ENCODE measurements at places on chromosomes 4 and X.

GRCh38 chrX:68732906-68733493 is 85.5 kb downstream of the STARD8 start:
- peak; percentile 80 for DNase-seq

GRCh38 chr4:168309781-168310180 is 8.8 kb downstream of the DDX60 start:
- DNase-seq, result peak; percentile 56

- no peak for DNase-seq
Measured at GRCh38 chrX:116694046-116694445, 231.3 kb upstream of the CT83 start.

GRCh38 chrX:124863303-124863702 is 456.4 kb upstream of the TEX13C start:
- DNase-seq, result peak; percentile 14

DNA sequence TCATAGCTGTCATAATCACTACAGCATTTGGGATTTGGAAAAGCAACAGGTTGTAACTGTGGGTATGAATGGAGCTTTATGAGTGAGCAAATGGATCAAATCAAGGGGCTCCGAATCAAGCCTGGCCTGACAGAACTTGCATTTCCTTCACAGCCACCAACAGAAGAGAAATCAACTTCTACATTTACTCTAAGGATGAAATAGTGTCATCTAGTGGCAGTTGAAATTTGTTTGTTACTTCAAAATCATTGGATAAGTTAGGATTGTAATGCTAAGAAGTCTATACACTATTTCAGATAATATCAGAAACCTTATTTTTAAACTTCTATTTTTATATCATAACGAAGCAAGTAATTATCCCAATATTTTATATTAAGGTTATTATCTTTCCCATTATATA is 10.7 kb upstream of the WDR17 start:
- DNase-seq, result peak; percentile 19

GRCh38 chrX:12497832-12498591 is 293.2 kb upstream of the PRPS2 start:
- peak; percentile 1 for DNase-seq

DNA sequence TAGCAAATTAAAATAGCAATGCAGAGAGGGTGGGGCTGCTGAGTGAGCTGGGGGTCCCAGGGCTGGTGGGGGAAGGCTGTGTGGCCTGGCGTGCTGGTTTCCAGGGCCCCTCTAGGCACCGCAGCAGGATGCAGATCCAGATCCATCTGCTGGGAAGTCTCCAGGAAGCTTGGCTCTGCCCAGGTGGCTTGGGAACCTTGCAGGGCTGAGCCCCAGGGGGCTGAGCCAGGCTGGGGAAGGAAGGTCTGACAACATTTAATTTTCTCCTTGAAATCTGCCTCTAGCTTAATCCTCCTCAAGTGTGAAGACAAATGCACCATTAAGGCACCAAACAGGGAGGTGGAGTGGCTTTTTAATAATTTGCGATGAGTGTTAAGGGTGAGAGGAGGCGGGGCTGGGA is 31.7 kb downstream of the SORCS2 start:
- no peak for DNase-seq

DNA sequence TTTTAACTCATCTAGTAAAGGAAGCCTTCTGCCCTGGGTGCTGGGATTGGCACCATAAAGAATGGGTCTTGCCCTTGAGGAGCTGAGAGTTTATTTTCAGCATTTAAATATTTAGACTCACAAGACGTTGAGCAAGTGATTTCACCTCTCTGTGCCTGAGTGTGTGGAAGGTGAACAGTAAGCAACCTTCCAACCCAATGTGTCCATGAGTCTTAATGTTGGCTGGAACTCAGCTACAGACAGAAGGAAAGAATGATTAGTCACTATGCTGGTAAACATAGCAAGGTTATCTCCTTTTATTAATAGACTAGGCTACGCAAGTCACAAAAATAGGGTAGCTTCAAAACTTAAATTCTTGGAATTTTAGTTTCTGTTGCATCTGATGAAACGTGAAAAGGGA is 277.4 kb upstream of the GATB start:
- DNase-seq, result no peak

DNA sequence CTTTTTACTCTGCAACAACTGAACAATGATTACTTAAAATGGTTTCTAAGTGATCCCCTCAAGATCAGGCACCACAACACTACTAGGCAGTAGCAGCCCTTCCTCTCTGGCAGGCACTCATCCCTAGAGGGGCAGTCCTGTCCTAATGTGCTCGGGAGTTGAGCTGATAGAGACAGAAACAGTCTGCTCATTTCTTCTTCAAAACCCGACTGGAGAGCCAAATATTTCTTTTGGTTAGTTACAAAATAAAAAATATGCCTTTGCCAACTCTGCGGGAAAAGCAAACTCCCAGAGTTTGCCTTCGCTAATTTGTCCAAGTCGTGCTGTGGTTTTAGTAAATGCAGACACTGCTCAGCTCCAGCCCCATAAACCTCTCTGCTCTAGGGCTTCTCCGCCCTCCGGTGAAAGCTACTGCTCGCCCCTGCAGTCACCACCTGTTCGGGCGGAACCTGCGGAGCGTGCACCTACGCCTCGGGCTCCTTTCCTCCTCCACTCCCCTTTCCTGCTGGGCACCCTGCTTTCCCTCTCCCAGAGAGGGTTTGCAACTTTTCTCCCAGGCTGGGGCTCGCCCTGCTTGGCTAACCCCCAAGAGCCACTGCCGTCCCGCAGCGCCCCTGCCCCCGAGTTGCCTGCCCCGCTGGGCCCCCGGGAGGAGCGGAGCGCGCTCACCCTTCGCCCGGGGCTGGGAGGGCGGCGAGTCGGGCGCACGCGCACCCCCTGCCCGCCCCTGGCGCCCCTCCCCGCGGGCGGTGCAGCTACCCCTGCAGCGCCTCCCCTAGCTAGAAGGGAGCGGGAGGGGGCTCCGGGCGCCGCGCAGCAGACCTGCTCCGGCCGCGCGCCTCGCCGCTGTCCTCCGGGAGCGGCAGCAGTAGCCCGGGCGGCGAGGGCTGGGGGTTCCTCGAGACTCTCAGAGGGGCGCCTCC is at the start of gene NPNT:
TSS of gene NPNT (plus strand) at position 812 of the 923 bp plus-strand sequence. CDS start 182 bp downstream, outside the sequence.
- peak; percentile 4 for DNase-seq

DNA sequence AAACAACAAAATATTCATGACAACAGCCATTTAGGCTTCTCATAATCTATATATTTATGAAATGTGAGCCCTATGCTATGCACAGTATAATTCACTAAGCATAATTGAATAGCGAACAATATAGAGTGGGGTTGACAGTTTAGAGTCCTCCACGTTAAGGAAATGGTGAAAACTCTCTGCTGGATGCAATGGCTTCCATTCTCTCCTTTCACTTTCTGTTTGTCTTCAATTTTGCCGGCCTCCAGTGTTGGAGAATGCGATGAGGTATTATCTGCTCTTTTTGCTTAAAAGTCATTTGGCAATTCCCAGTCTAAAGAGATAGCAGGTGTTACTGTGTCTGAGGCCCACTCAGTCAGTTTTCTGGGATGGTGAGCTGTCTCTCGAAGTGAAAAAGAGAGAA is 52.1 kb downstream of the NPY5R start:
- DNase-seq, result no peak

DNA sequence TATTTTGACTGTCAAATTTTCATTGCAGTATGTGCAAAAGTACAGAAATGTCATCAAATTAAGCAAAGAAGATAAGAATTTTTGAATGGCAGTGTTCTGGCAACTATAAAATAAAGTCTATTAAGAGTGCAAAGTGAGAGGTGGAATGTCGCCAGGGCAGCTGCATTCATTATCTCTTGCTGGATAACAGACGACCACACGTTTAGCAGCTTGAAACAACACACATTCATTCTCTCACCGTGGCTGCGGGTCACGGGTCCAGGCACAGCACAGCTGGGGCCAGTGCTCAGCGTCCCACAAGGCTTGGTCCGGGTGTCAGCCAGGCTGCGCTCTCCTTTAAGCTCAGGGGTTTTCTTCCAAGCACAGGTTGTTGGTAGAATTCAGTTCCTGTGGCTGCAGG is 113.9 kb downstream of the GPR143 start:
- DNase-seq, result no peak

- peak; percentile 62 for DNase-seq
Measured at GRCh38 chr4:13701937-13702446, 74.5 kb upstream of the BOD1L1 start.

- DNase-seq, result no peak
Measured at GRCh38 chrX:11244636-11245035, 48.6 kb upstream of the AMELX start.

DNA sequence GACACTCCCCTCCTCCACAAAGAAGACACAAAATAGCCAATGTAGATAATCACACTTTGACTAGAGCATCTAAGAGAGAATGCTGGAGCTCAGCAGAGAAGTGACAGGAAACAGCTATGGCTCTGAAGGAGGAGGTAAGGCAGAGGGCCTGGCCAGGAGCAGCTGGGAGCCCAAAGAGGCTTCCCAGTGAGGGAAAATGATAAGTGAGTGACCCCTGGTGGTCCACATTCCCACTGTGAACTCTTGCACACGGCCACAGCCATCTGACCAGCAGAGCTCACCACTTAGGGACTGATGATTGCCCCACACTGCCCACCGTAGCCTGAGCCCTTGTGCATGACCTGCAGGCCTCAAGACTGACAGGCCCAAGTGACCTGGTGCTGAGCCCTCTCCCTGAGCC is 162.7 kb upstream of the GALNTL6 start:
- DNase-seq, result peak; percentile 12

DNA sequence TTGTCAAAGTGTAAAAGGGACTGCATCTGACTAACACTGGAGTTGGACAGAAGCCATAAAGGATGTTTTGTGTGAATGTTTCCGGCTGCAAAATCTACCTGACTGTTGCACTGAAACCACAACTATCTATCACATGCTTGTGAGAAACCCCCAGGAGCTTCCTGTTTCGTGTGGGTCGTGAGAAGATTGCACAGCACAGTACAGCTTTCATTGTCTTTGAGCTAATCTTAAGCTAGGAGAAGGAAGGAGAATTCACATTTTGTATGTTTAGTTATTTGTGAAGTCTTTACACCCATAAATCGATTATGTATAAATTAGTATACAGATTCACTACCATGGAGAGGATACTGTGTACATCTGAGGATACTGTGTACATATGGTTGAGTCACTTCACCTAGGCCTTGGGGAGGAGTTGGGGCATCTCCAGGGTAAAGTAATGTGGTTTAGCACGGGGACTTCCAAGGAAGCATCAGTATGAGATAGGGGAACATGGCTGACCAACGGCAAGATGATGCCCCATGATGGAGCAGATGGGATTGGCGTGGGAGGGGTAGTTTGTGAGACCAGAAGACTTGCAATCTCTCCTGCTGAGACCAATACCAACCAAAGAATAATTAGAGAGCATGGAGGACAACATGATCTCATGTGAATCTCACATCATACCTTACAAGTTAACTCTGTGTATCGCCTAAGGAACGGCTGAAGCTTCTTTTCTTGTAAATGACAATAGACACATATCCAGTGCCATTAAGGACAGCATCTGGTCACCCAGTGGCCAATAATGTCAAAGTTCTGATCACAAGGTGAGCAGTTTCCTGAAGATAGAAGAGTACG is 43.1 kb upstream of the FAM9C start:
- peak; percentile 84 for DNase-seq

DNA sequence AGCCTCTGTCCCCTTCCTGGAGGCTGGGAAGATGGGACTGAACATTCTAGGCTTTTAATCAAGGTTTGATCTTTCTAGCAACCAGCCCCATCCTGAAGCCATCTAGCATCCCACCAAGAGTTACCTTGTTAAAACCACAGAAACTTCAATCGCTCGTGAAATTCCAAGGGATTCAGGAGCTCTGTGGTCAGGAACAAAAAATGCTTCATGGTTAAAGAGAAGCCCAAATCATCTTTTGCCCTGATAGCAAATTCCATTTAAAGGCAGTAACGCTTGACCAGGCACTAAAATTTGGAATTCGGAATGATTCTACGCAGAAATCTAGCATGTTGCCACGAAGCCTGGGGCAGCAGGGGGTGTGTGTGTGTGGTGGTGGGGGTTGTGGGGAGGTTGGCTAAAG is 47.8 kb downstream of the CASP6 start:
- DNase-seq, result no peak

GRCh38 chr4:24968992-24969391 is 56.1 kb upstream of the CCDC149 start:
- no peak for DNase-seq

- DNase-seq, result no peak
Measured at GRCh38 chrX:105483011-105483410, 262.5 kb upstream of the TEX13A start.

DNA sequence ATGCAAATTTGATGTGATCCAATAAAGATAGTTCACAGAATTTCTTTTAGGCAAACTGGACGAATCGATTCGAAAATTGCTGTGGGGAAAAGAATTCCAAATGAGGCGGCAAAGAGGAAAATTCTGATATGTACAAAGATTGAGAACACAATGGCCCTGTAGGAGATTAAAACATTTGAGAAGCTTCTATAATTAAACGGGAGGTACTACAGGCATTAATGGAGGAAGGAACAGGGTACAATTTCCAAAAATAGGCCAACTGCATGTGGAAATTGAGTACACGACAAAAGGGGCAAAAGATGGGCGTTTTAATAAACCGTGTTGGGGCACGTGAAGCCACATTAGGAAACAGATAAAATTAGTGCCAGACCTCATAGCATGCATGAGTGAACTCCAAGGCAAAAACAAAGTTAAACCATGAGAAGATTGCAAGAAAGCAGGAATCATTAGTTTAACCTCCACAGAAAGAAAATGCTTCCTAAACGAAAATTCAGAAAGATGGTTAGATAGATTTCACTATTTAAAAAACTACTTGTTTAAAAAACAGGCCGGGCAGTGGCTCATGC is 68.4 kb downstream of the DHRSX start:
- peak; percentile 17 for DNase-seq

DNA sequence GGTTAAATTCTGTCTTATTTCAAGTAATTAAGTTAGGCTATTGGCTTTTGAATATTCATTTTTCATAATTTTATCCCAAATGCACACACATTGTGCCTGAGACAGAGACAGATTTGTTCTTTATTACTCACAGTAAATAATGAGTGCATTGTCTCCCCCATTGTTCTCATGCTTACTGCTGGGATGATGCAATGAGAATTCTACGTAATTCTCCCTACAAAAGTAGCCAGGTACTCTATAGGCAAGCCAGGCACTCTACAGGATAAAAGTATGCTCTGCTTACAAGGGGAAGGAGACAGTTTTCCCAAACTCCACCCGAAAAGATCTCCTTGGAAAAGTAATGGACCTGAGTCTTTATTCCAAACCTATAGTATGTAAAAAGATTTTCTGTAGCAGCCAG is 1890.7 kb upstream of the PCDH10 start:
- DNase-seq, result no peak

DNA sequence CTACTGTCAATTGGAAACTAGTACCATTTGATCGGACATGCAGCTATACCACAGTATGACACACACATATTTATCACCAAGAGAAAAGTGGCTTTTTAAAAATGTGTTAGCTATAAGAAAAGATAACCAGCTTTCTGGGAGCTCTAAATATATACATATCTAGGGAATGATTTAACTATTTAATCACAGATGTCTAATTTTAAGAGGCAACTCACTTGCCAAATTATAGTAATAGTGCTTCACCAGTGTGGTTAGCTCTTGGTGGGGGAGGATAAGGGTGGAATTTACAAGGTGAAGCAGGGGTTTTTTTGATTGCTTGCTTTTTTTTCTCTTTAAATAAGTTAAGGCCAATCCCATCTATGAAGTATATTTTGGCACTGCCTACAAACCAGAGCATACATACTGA is 547.7 kb upstream of the DIPK2B start:
- peak; percentile 63 for DNase-seq

- DNase-seq, result peak; percentile 70
Measured at GRCh38 chr4:68732653-68733466, 62.4 kb upstream of the UGT2B15 start.
